ENCODE measurements at places on chromosomes 1 and 21. TPM values are rescaled to one million over a fixed set of nuclear protein-coding genes. Genes with fewer than 3 reads are reported as not detected.
A peak's percentile ranks its signal among the peaks of the same experiment; 100 is the strongest.

DNA sequence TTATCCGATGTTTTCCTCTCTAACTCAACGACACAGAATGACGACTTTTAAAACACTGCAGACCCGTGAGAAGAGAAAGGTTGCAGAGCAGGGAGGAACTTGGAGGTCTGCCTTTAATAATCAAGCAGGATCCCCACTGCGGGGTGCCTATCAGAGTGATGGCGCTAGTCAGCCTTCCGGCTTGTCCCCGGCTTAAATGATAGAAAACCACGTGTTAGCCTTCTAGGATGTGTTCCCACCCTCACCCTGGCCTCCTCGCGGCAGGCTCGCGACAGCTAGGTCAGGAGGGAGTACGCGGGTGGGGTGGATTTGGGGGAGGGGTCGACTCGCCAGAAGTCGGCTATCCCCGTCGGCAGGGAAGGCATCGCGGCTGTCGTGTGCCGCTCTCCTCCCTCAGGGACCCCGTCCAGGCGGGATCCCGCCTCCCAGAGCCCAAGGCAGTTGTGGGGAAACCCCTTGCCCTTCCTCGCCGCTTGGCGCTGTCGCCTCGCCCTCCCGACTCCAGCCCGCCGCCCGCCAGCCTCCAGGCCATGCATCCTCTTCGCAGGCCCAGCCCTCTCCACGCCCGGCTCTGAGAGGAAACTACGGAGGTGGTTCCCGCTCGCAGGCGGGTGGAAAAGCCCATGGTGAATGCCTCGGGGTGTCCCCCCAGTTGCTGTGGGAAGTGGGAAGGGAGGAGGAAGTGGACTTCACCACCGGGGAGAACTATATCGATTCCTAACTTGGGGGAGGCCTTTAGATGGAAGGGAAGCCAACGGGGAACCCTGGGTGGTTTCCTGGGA lies 1.1 kb upstream of the SMG7 start:
- peak; percentile 24 for DNase-seq

GRCh38 chr1:118913818-118914217 lies 74.3 kb downstream of the TBX15 start:
- no peak for DNase-seq

- DNase-seq = no peak
These were observed 238.6 kb downstream of the FOXD2 start for GRCh38 chr1:47676311-47677054.

GRCh38 chr21:22871692-22872091 lies 1873.5 kb downstream of the NCAM2 start:
- DNase-seq = no peak

- DNase-seq = no peak
These were observed 18.1 kb upstream of the ARHGAP29 start for GRCh38 chr1:94255476-94255875.

- DNase-seq = no peak
These were observed 155.4 kb downstream of the SLC45A1 start for GRCh38 chr1:8473121-8473875.

GRCh38 chr1:12402159-12402673 lies 172.4 kb downstream of the VPS13D start:
- no peak for DNase-seq

GRCh38 chr1:247459507-247459906 lies 1.6 kb upstream of the OR2B11 start:
- no peak for DNase-seq

DNA sequence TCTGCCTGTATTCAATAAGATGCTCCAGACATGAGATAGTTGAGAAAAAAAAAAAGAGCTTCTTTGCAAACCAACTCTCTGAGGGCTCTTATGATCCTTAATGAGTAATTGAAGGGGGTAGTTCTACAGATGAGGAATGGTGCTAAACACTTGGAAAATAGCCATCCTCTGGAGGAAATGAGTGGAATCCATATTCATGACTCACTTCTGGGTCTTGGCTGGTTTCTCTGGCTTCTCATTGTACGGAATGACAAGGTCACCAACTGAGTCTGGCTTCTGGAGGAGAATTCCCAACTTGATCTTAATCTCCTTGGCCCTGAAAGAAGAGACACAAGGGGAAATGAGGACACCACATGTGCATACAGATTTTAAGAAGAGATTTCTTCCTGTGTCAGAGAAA lies 34.7 kb downstream of the RGS5 start:
- peak; percentile 85 for DNase-seq

GRCh38 chr1:224621813-224622682 lies 5.9 kb downstream of the CNIH3 start:
- DNase-seq = no peak

DNA sequence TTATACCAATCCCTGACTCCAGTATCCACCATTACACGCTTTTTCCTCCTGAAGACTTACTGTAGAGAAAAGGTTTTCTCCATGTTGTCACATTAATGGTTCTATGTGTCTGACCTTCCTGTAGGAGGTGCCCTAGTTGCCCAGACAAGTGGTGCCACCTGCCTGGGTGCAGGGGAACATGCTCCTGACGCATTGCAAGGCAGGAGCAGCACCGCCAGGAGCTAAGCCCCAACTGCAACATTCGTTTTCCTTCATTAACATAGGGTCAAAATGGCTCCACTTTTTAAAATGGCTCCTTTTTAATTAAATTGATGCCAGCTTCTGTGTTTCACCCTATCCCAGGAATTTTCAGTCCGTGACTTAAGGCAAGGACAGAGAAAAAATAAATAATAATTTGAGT lies 220.1 kb upstream of the SAMSN1 start:
- no peak for DNase-seq

DNA sequence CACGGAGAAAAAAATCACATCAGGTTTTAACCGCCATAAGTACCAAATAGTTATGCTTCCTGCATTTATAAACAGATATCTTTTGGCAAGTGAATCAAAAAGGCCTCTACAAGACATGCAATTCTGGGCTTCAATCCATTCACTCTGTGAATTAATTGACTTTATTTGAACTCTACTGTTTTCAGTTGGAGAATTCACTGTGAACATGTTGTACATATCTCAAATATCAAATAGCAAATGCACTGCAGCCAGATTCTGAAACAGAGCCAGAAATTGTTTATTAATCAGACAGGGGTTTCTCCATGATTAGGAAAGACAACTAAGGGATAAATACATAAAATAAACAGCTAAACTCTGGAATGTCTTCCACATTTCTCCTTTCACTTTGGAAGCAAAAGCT lies 445.4 kb upstream of the NFIA start:
- no peak for DNase-seq

DNA sequence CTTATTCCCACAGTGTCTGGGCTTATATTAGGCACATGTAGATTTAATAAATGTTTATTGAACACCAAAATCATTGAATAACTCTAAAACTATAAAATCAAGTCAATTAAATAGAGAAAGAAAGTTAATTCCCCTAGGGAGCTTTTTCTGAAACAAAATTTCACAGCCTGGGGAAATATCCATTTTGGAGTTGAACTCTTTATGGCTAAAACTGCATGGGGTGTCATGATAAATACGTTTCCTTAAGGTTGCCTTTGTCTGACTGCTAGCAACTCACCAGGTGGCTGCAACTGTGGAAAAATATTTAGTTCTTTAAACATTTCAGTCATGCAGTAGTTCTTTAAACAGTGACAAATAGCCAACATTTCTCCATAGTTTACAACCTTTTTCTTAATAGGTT lies 496.1 kb downstream of the LRRIQ3 start:
- no peak for DNase-seq

- no peak for DNase-seq
These were observed 119.6 kb downstream of the ATG4C start for GRCh38 chr1:62903522-62903921.

- DNase-seq = no peak
These were observed 978 bp downstream of the SLC39A1 start for GRCh38 chr1:153962088-153963029.

DNA sequence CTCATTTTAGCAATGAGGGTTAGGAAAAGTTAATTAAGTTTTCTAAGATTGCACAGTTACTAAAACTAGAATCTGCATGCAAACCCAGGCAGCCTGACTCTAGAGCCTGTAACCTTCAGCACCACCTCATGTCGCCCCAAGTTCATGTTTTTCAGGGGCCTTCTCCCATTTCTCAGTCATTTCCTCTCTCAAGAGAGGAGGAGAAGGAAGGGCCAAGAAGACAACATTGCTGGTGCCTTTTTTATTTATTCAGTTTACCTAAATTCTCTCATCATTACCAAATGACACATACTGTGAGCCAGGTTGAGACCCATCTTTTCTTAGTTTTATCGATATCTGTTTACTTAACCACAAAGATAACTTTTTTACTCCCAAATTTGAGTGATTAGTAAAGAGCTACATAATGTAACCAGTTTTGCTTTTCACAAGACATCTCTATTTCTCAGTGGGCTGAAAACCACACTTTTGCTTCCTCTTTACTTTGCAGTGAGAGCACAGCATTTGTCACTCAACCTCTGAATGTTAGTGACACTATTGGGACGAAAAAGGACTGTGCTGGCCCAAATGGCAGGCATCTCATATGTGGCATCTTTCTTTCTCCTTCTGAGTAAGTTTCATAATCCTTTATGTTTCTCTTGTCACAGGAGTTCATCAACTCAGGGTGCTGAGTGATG lies at the start of gene CD101:
TSS of gene CD101 (plus strand) at position 507 of the 674 bp plus-strand sequence. CDS start at position 565, 58 bp downstream.
- no peak for DNase-seq

GRCh38 chr1:114026797-114027196 lies 47.5 kb downstream of the OLFML3 start:
- DNase-seq = no peak

DNA sequence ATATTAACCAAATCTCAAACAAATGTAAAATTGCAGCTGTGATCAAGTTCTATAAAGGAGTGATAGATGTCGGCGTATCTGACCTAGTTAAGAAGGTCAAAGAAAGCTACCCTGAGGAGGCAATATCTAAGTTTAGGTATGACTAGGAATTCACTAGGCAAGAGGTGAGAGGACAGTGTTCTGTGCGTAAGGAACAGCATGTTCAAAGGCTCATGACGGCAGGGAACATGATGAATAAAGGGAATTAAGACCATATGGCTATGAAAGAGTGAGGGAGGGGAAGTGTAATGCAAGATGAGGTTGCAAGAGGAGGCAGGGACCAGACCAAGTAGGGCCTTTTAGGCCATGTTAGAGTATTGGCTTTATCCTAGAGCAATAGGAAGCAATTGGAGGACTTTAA lies 8.6 kb downstream of the LIX1L start:
- DNase-seq = no peak

DNA sequence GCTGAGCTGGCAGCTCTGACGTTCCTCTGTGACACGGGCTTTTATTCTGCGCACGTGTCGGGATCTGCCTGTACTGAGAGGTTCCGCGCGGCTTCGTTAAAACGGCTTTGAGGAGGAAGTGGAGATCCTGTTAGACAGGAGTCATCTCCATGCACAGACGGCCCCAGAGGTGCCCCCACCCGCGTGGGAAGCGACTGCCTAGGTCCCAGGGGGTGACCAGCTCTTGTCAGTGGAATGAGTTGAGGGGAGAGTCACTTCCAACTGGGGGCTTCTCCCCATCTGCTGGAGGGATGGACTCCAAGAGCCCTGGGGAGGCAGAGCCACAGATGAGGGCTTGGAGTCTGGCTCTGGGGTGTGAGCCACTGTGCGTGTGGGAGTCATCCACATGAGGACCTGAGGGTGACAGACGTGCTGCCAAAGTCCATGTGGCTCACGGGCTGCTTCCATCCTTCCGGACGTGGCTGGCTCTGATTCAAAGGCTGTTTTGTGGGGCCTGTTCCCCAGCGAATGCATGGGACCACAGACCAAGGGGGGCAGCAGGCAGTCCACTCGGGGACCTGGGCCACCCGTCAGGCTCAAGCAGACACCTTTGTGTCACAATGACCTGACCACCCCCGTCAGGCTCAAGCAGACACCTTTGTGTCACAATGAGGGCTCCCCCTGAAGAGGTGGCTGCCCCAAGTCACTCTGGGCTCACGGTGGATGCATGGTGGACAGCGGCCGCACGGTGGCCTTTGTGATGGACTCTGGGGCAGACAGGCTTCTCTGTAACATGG lies 26.8 kb downstream of the PTTG1IP start:
- DNase-seq = no peak

DNA sequence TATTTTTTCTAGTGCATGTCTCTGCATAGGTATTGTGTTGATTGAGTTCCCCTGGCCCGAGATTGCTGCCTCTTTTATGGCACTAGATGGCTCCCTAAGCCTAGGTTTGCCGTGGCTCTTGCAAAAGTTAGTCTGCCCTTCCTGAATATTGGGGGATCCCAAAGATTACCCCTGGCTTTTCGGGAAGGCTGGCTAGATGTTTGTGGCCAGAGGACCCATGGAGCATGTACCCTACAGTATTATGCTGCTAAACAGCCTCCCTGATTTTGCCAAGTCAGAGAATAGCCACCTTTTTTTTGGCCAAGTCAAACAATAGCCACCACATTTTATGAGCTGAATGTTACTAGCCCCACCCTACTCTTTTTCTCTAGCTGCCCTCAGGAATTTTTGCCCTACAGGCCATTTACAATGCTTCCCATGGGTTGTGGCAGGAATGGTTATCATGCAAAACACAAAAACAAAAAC lies 343.2 kb downstream of the OLFM3 start:
- DNase-seq = no peak

DNA sequence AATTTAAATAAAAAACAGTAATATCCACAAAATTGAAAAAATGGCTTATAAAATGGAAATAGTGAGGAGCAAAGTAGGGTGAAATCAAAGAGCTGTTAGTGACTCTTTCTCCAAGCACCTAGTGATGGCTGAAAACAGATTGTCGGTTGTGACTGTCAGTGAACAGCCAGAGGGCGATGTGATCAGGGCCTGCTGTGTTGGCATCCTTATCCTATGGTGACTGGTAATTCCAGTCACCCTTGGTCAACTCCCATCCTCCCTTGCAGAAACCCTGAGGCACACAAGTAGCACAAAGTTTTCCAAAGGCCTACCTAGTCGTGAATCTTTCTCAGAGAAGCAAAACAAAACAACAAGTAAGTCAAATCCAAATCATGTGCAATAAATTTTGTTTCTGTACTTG lies 599.8 kb upstream of the CXADR start:
- DNase-seq = no peak

DNA sequence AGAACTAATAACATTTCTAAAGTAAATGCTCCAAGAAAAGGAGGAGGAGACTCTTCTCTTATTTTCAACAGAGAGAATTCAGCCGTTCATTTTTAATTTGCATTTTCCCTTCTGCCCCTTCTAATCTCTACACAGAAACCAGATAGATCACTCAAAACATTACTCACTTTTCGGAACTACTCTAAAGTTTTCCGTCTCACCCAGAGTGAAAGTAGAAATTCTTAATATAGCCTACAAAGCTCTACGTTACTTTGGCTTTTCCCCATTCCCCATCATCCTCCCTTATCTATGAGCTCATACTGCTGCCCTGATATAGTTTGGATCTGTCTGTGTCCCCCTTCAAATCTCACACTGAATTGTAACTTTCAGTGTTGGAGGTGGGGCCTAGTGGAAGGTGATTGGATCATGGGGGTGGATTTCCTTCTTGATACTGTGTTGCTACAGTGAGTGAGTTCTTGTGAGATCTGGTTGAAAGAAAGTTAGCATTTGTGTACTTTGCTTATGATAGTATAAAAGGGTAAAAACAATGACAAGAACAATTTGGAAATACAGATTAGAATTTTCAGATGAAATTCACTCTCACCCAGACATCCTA lies 188.2 kb downstream of the AMY1C start:
- no peak for DNase-seq

- DNase-seq = no peak
These were observed 42.0 kb downstream of the ADSS2 start for GRCh38 chr1:244409701-244410100.

AMY2A gene
- polyA plus RNA-seq = not detected

RGS16 gene
- polyA plus RNA-seq = 0.10 TPM

ETNK2 gene
- 25.1 TPM for polyA plus RNA-seq

CACNA1S gene
- polyA plus RNA-seq = not detected

TEDDM1 gene
- not detected for polyA plus RNA-seq

WNT4 gene
- not detected for polyA plus RNA-seq

TRABD2B gene
- not detected for polyA plus RNA-seq

CSF3R gene
- not detected for polyA plus RNA-seq

LPGAT1 gene
- polyA plus RNA-seq = 14.2 TPM

ACKR1 gene
- not detected for polyA plus RNA-seq

CFHR1 gene
- 0.07 TPM for polyA plus RNA-seq

KRTAP19-3 gene
- polyA plus RNA-seq = not detected
